T-helper 2 cell (primary cell): ENCODE measurements at places on chromosomes 16 and 17.
A peak's percentile ranks its signal among the peaks of the same experiment; 100 is the strongest.

- DNase-seq = no peak
Observed at GRCh38 chr16:30977502-30977901, 7.5 kb upstream of the HSD3B7 start.

DNA sequence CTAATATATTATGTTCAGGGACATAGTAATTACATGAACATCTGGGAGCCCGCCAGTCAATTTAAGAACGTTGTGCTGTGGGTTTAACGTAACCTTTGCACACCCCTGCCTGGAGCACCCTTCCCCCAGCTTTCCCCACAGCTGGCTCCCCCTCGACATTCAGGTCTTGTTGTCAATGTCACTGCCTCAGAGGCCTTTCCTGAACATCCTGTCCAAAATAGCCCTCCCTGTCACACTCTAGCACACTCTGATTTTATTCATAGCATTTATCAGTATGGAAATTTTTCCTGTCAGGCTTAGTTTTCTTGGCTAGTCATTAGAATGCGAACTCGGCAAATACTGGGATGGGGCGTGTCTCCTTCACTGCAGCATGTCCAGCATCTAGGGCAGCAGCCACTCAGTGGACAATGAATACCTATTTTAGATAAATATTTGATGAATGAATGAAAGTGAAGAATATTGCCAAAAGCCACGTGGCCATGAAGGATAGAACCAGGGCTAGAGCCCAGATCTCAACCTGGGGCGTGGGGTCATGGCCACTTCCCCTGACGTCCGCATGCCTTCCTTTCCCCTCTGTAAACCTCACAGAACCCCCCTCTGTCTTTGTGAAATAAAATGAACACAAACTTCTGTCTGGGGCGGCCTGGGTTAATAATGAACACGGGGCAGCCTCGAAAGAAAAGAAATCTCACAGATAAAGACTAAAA, 10.5 kb downstream of the PIK3R6 start:
- DNase-seq = no peak

DNA sequence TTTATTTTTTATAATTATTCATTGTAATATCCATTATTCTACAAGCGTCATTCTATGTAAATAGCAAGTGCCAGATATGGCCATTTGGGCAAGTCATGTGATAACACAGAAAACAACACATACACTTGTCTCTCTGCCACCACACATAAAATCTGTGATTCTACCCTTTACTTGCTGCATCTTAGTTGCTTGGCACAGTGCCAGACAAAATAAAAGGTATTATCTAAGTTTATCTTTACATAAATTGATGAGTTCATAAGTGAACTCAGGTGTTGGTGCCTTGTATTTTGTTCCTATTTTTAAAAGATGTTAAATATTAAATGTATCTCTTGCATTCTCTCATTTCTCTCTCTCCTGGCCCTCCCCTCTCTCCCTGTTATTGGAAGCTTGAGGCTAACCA, 1458.7 kb downstream of the CDH11 start:
- no peak for DNase-seq

DNA sequence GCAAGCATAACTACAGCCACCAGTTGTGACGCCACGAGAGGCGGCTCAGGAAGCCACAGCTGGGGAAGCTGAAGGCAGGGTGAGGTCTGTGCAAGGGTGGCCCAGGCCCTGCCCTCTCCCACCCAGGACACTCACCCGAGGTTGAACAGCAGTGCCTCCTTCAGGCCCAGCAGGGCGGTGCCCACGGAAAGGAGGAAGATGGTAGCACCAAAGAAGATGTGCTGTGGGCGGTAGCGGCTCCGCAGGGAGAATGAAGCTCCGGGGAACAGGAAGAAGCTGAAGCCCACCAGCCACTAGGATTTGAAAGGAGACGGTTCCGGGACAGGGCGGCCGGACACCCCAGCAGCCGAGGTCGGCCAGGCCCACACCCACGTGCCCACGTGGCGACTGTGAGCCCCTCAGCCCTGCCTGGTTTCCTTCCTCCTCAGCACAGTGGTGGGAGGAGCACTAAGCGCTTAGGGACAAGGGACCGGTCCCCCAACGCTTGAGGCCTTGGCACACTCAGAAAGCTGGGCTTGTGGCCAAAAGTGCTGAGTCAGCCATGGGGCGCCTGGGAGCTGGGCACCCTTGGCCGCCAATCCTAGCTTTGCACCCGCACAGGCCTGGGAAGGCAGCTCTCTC, 11.0 kb downstream of the CYB561 start:
- DNase-seq = no peak

DNA sequence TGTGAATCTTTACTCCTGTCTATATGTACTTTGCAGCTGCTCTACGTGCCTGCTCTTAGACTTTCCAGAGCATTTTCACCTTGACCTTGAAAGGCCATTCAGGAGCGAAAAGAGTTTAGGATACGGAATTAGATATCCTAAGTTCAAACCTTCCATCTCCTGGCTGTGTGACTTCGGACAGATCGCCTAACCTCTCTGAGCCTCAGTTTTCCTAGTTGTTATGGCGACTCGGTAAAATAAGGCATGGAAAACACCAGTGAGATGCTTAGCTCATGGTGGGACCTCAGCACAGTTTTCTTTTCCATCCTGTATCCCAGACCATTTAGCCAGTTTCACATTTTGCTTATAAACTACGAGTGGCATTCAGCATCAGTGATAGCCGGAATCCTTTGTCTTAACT, 233.7 kb downstream of the RBFOX1 start:
- no peak for DNase-seq

DNA sequence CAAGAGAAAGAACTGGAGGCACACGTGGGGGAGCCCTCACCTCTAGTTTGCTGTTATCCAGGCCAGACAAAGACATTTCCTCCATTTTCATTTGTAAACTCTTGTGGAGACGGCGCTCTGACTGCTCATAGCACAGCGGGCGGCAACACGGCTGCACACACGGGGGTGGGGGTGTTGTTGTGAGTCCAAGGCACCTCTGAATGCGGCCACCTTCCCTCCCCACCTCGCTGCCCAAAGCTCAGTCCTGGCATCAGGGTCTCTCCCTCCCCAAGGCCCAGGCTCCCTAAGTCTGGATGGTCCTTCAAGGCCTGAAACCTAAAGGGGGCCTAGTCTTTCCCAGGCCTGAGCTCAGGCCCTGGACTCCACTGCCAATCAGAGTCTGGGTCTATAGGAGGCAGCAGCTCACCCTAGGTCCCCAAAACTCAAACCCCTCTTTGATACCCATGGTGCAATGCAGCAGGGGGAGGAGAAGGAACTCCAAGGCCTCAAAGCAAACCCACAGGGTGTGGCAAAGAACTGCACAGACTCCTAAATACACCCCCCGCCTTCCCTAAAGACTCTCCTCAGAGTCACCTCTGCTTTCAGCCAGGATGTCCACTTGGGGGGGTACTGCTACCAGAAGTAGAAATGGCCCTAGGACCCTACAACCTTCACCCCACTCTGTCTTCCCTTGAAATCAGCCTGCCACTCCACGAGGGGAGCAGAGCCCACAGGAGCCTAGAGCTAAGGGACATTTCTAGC, 1.5 kb downstream of the ATXN7L3 start:
- DNase-seq = no peak

- DNase-seq = no peak
Observed at GRCh38 chr16:78553268-78554039, 454.0 kb downstream of the WWOX start.

- no peak for DNase-seq
Observed at GRCh38 chr17:15123593-15124263, 141.4 kb downstream of the PMP22 start.

DNA sequence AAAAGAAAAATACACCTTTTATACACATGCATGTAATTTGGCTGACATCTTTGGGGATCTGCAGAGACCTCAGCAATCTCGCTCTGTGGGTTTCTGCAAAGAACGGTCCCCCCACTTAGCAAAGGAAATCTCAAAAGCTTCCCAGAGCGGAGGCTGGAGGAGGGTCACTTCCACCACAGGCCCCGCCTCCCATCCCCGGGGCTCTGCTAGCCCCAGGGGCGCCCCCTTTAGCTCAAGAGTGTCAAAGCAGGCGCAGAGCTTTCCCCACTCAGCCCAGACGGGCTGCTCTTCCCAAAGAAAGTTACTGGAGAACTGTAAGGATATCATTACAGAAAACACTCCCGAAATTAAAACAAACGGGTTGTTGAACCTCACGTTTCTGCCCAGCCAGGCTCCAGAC, 11.4 kb downstream of the SLC13A5 start:
- no peak for DNase-seq

DNA sequence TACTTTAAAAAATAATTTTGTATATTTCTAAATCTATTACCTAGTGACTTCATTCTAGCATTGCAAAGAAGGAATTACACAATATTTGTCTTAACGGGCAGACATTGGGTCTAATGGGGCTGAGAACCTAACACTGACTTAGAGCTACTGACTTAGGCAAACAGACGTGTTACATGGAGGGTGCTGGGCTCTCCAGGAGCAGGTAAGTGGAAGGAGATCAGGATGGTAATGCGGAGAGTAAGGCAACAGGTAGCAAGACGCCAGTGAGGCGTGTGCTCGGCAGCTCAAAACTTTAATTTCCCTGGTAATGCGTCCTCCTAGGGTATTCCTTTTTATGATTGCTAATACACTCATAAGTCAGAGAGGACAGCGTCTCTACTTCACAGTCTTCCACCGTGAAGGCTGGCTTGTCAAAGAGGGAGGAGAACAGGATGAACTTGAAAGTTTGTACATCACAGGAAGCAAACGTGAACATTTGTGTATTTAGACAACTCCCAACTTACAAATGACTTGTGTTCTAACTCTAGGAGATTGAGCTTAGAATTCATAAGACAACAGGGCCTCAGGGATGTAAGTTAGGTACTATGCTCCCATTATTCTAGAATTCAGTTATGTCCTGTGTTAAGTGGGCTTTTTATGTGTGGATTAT, 4.6 kb downstream of the KRT28 start:
- DNase-seq = no peak

- no peak for DNase-seq
Observed at GRCh38 chr16:61944004-61944403, 92.2 kb downstream of the CDH8 start.

DNA sequence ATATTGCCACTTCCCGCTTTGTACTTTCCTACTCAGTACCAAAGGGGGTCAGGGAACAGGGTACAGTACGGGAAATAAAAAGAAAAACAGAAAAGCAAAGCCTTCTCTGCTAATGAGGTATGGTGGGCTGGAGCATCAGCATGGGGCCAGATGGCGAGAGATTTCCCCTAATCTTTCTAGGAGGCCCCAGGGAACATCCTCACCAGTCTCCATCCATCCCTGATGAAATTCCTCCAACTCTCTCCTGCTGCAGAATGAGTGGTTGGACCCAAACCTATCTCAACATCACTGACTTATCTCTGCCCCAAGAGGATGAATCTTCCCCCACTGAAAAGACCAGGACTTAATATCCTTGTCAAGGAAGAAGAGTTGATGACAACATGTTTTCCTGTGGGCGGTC, 185.6 kb downstream of the C16orf78 start:
- no peak for DNase-seq

- DNase-seq = no peak
Observed at GRCh38 chr17:52823155-52823554, 664.6 kb upstream of the CA10 start.

- no peak for DNase-seq
Observed at GRCh38 chr17:12415031-12415430, 250.7 kb upstream of the MYOCD start.

- peak; percentile 76 for DNase-seq
Observed at GRCh38 chr17:27601069-27601974, 29.7 kb upstream of the LGALS9 start.

GRCh38 chr16:53962041-53962440, 258.1 kb downstream of the FTO start:
- DNase-seq = no peak

GRCh38 chr17:18019838-18020154, 19.2 kb downstream of the ATPAF2 start:
- DNase-seq = no peak

GRCh38 chr16:24125214-24125613, 130.9 kb upstream of the CACNG3 start:
- DNase-seq = no peak

DNA sequence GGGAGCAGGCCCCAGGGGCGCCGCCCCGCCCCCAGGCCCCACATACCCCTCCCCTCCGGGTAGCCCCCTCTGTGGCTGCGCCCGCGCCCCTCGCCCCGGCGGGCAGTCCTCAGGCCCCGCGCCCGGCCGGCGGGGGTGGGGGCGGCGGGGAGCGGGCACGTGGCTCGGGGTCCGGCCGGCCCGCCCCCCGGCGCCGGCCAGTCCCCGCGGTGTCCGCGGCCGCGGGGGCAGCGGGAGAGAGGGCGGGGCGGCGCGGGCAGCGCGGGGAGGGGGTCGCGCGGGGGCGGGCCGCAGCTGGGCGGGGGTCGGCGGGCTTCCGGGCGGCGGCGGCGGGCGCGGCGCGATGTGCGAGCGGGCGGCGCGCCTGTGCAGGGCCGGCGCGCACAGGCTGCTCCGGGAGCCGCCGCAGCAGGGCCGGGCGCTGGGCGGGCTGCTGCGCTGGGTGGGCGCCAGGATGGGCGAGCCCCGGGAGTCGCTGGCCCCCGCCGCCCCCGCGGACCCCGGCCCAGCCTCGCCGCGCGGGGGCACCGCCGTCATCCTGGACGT, 335 bp downstream of the NECAB2 start:
- DNase-seq = no peak

GRCh38 chr17:42908872-42909700, 8.5 kb downstream of the G6PC1 start:
- DNase-seq = no peak

GRCh38 chr17:9446528-9446927, 129.1 kb downstream of the STX8 start:
- no peak for DNase-seq

DNA sequence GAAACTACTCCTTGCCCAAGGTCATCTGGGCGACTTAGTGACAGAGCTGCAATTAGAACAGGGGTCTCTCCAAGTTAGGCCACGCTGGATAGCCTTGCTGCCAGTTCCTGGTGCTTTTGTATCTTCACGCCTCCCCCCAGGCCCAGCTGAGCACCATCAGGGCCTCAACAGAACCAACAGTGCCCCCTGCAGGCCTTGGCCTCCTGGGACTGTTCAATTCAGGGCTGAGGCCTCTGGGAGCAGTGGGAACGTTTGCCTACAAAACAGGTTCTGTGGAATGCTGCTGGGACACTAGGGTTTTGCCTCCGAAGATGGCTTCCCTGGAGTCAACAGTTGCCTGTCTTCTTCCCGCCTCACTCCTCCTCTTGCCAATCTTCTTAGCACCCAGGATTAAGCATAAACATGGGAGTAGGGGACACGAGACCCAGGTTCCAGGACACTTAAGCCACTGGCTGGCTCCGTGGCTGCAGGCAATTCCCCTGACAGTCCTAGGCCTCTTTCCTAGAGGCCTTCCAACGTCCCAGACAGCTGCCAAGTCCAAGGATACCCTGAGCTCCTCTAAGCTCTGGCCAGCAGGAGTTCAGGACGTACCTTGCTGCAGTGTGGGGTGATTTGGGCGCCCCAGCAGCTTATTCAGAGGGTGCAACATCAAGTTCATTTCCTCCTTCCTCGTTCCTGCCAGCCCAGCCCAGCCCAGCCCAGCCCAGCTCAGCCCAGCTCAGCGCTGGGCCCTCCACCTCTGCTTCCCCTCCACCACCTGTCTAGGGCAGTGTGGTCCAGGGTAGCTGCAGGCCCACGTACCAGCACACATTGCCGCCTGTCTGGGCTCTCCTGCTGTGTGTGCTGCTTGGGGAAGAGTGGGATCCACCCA, 246.6 kb upstream of the RPL38 start:
- DNase-seq = peak; percentile 35

- DNase-seq = no peak
Observed at GRCh38 chr17:57563958-57564357, 181.1 kb downstream of the CCDC182 start.

GRCh38 chr16:57645691-57646387, 17.4 kb downstream of the ADGRG1 start:
- no peak for DNase-seq
